ENCODE measurements at places on chromosomes 3 and 15.

- no peak for DNase-seq
These were observed 134.0 kb upstream of the THRB start for GRCh38 chr3:24628523-24629258.

GRCh38 chr15:75232826-75233503 is 25.2 kb upstream of the GOLGA6C start:
- no peak for DNase-seq

GRCh38 chr3:185976977-185977678 is 39.3 kb upstream of the TRA2B start:
- DNase-seq, result peak; percentile 77

GRCh38 chr15:39922462-39923092 is 2.5 kb upstream of the GPR176 start:
- DNase-seq, result no peak

- no peak for DNase-seq
These were observed 18.7 kb downstream of the CFAP161 start for GRCh38 chr15:81152799-81153198.

GRCh38 chr15:64903326-64903950 is 8.3 kb upstream of the ANKDD1A start:
- DNase-seq, result no peak

DNA sequence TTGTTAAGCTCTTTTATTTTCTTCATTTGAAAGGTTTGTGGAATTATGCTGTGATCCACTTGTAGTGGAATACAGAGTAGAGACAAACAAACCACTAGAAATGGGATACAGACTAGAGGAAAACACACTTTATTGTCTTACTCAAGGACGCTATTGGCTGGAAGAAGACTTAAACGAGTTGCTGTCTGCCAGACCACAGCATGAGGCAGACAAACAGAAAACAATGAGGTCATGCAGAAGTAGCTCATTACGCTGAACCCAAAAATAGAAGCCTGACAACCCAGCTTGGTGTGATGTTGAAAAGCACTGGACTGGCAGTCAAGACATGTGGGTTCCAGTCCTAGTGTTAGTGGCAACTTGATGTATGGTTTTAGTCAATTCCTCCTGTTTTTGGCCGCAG is 62.4 kb upstream of the P3H2 start:
- DNase-seq, result no peak

DNA sequence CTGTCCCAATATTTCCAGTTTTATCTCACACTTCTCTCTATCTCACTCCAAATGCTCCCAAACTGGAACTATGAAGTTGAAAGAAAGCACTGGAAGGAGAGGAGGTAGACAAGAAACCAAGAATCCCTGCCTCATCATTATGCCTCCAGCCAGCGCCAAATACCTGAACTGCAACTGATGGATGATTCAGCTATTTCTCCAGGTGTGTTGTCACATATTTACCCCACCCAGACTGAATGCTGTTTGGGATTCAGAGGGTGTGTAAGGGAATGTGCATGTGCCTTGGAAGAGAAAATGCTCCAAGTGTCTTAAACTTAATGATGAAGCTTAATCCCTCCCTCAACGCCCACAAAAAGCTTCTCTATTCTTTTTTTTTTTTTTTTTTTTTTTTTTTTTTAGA is 269.5 kb upstream of the ATP11B start:
- DNase-seq, result no peak

- DNase-seq, result no peak
These were observed 41.6 kb downstream of the PYDC2 start for GRCh38 chr3:191502583-191502982.

- no peak for DNase-seq
These were observed 3.2 kb downstream of the XYLB start for GRCh38 chr3:38349684-38350359.

DNA sequence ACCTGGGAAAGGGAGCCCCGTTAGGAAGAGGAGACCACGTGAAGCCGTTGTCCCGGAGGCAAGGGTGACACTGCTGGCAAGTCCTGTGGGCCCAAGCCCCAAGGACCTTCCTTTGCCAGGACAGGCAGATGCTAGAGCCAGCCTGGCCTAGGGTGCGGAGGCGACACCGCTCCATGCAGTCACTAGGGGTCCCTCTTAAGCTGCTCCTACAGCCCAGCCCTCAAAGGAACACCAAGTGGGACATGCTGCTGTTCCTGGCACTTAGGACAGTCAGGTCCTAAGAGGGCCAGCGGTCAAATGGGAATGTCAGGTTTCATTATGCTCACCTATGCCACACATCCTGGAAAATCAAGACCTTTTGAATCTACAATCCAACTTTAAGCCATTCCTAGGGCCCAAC is 59.7 kb downstream of the RPN1 start:
- no peak for DNase-seq

DNA sequence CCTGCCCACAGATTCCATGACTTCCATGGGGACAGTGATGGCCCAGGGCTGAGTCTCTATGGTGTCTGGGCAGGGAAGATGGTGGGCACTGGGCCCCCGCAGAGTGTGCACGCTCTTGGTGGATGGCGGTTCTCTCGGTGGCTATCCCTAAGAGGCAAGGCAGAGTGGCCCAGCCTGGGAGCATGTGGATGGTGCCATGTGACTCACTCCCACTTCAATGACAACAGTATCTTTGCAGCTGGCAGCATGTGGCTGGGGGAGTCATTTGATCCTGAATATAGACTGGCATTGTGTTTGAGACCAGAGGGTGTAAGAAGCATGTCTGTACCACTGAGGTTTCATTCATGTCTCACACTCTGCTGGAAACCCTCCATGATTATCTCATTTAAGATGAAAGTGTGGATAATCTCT is 101.2 kb downstream of the CORO2B start:
- DNase-seq, result no peak

GRCh38 chr15:69074001-69074842 is 59.7 kb downstream of the NOX5 start:
- no peak for DNase-seq
